Hepatocyte (in vitro differentiated cells): ENCODE measurements at places on chromosomes 11 and 22.

DNA sequence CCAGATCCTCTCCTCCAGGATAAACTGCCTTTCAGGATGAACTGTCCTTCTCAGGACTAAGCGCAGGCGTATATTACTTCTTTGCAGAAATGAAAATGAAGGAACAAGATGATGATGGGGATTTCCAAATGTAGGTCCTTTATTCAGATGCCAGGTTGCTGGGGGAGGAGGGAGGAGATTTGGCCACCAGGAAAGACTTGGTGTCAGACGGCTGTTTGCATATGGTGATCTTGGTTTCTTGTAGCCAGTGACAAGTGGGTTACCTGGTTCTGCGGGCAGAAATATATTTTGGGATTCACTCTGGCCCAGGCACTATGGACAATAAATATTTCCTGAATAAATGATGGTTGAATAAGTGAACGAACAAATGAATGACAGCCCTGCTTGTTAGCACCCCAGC, 243.4 kb downstream of the MIAT start:
- no peak for DNase-seq

DNA sequence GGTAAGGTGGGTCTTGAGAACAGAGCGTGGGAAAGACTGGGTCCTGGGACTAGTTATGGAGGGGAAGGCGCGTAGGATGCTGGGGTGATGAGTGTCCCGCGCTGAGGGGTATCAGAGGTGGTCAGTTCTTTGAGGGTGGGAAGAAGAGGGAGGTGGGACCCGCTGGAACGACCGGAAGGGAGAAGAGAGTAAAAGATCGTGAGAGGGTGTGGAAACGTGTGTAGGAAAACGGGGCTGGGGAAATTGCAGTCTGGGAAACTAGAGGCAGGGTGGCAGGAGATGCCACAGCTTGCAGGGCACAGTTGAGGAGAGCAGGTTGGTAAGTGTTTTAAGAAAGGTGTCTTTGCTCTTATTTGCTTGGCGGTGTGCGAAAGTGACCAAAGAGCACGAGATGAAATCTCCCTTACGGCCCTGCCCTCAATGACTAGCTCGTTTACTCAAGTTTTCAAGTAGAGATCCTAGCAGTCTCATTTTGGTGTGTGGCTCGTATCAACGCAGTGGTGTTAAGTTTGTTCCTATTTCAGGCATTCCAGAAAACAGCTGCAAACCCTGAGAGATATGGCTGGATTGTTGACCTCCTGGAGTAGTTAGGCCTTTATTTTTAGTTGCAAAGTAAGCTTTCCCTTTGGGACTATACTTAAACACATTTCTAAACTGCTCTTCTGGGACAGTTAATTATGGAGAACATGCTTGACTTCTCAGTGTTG, 615 bp downstream of the STT3A start:
- peak; percentile 57 for DNase-seq

DNA sequence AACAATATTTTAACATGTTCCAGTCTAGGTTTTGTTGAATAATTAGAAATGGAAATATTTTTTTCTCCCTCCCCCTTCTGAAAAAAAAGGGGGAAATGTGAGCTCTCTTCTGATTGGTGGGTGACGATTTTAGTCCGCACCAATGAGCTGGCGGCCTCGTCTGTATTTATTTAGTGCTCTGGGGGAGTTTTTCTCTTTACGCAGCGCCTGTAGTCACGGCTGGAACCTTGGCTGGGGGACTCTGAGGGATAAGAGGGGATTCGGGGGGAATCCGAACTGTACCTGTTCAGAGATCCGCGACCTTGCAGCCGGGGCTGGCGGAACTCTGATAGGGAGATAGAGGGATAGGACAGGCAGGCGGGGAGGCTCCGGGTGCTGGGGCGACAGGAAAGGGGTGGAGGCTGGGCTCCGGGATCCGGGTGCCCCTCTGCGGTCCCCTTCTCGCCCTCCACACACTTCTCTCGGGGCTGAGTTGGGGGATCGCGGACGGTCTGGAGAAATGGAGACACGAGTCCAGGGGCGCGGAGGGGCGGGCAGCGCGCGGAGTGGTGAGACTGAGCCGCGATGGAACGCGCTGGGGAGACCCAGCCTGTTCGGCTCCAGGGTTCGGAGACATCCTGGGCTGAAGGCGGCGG, 99.7 kb upstream of the HSD17B12 start:
- DNase-seq, result no peak

- no peak for DNase-seq
These were observed 396.2 kb downstream of the BUD13 start for GRCh38 chr11:116376547-116376946.

- no peak for DNase-seq
These were observed 16.1 kb downstream of the TRIM22 start for GRCh38 chr11:5705688-5706087.

GRCh38 chr11:15967166-15967565, 389.2 kb downstream of the SOX6 start:
- peak; percentile 58 for DNase-seq

DNA sequence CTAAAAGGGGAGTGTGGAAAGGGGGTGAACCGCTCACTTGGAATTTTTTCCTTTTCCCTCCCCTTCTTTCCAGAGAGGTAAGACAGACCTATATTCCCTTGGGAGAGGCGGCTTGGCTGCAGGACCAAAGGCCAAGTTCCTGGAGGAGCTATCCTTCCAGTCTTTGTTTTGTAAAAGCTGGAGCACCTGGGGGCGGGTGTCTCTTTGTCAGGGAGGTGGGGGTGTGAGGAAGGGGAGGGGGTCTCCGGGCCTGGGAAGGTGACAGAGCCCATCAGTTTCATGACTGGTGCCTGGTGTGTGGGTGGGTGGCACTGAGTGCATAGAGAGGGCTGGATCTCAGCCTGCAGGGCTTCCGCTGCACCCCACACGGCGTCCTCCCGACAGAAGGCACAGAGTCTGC, 18.5 kb downstream of the PTPN5 start:
- no peak for DNase-seq

DNA sequence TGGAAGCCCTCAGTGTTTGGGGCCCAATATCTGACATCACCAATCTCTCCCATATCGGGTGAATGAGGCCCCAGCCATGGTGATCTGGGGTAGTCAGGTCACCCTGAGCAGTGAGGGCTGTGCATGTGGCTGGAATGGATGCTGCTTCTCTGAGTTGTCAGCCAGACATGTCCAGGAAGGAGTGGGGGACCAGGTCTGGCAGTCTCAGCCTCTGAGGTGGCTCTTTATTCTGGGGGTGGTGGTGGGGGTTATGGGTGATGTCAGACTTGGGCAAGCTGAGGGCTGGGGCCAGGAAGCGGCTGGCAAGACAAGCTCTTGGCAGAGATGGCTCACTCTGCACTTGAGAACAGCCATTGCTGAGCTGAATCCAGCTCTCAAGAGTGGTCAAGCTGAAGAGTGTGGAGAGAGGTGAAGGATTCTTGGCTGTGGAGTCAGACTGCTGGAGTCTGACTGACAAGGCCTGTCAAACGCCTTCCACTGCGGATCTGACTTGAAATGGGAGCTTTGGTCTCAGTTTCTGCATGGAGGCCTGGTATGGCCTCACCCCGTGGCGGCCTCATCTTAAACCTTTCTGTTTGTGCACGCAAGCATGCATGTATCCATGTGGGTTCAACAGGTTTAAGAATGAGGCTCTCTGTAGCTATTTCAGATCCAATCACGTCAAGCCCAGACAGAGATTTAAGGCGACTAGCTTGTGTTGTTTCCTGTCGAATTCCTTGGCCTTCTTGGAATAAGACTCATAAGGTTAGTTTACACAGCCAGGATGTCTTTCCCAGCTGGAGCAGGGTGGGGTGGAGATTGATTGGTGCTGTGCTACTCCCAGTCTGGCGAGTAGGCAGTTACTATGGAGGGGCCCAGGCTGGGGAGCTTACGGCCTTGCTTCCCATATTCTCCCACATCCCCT, 83.9 kb upstream of the TIMP3 start:
- no peak for DNase-seq

DNA sequence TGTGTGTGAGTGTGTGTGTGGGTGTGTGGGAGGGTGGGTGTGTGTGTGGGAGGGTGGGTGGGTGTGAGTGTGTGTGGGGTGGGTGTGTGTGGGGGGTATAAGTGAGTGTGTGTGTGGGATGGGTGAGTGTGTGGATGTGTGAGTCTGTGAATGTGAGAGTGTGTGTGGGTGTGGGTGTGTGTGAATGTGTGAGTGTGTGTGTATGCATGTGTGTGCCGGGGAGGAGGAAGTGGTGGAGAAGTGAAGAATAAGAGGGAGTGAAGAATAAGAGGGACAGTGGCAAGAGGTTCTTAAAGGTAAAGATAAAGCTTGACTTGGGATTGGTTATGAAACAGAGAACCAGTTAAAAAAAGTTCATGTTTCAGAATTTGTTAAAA, 54.0 kb downstream of the PRR5L start:
- no peak for DNase-seq

GRCh38 chr11:78654071-78654470, 79.4 kb upstream of the NARS2 start:
- no peak for DNase-seq

- no peak for DNase-seq
These were observed 12.4 kb downstream of the EMID1 start for GRCh38 chr22:29217827-29218757.

DNA sequence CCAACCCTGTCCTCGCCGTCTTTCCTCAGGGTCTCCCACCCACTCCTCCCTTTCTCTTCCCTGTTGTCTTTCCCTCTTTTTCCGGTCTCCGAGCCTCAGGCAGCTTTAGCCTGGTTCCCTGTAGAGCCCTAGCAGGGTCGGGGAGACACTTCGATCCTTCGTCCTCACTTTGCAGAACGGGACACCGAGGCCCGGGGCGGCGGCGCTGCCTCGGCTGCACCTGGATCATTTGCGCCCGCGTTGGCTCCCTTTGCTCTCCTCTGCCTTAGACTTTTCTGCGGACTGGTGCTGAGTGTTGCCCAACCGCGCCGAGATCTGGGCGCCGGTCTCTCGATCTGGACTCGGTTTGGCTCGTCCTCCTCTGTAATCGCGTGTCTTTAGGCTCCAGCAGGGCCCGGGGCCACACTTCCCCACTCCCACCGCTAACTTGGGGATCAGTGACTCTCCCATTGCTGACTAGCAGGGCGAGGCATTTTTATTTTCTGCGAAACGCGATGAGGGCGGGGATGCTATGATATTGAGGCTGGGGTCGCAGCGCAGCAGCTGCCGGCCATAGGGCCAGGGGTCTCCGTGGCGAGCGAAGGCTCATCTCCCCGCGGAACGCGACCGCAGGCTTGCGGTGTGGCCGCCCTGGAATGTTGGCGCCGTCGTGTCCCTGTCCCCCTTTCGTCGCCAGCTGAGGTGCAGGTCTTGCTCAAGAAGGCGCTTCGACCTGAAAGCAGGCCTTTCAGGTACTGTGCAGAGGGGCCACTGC, 1.6 kb upstream of the E2F8 start:
- peak; percentile 35 for DNase-seq

GRCh38 chr11:107591378-107592230, 657 bp downstream of the ELMOD1 start:
- peak; percentile 35 for DNase-seq

DNA sequence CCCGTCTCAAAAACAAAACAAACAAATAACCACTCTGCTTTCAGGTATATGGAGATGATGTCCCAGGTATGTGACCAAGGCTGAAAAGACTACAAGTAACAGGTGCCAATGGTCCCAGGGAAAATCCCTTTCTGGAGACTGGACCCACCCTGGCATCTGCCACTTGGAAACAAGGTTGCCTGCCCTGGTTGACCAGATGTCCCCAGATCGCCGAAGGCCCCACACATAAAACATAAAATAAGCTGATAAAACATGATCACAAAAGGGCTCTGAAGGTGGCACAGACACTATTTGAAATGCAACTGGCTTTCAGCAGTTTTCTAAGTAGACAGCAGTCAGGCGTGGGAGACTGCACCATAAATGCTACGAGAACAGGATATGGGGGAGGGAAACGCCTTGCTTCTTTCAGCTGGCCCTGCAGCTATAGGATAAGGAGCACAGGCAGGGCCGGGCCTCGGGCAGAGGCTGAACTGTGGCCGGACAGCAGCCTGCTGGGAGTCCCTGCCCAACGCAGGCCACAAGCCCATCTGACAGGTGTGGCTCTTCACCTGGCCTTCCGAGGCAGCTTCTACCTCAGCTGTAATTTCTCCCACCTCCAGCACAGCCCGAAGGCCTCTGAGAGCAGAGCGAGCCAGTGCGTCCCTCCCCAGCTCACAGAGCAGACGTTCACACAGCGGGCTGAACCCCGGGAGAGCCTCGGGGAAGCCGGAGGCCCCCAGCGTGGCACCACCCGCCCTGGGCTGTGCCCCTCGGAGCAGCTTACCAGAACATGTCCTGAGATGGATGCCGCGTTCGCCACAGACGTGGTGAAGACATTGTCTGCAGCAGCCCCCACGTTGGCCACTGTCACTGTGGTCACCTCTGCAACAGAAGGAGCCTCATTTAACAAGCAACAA, 4.0 kb downstream of the DEAF1 start:
- peak; percentile 65 for DNase-seq

- no peak for DNase-seq
These were observed 450 bp downstream of the MAP4K2 start for GRCh38 chr11:64802370-64803157.

DNA sequence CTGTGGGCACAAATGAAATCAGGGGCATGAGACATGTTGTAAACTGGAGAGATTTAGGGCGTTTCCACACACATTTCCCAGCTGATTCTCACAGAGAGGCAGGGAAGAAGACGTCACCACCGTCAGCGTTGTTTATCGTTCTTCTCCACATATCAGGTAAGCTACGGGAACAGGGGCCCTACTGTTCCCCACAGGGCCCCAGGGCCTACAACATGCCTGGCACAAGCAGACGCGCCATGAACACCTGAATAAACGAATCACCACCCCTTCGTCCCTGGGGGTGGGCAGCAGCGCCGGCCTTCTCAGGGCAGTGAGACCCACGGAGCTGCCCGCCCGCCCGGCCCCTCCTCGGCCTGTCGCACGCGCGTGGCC, 342 bp downstream of the EFCAB6 start:
- DNase-seq, result peak; percentile 55

DNA sequence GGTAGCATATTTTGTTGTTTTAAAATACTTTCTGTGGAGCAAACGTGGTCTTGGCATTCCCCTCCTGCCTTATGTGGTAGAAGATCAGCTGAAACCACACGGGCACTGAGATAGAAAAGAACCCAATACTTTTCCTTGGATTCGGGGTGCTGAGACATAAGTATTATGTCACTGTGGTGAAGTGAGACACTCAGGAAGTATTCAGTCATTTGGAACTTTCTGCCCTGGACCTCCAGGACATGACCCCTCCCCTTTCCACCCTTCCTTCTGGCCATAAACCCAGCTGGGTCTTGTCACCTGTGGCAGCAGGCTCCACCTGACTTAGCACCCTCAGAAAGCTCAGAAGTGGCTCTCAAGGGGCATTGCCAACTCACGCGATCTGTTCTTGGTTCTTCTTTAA, 123.4 kb downstream of the SWAP70 start:
- DNase-seq, result no peak

GRCh38 chr11:68792400-68792966, 41.2 kb upstream of the TESMIN start:
- DNase-seq, result peak; percentile 34

- DNase-seq, result no peak
These were observed 19.3 kb upstream of the BRSK2 start for GRCh38 chr11:1370186-1371025.

- no peak for DNase-seq
These were observed 12.0 kb downstream of the SPTBN2 start for GRCh38 chr11:66716996-66717395.

GRCh38 chr11:113555071-113555619, 79.9 kb upstream of the DRD2 start:
- DNase-seq, result no peak

GRCh38 chr11:83662494-83662893, 376.3 kb upstream of the CCDC90B start:
- DNase-seq, result no peak

GRCh38 chr22:22666307-22667091, 22.1 kb downstream of the GGTLC2 start:
- peak; percentile 74 for DNase-seq
